ENCODE measurements at places on chromosomes 11 and 22.

- DNase-seq: no peak
These were observed 8.2 kb downstream of the PDE2A start for GRCh38 chr11:72665911-72666472.

DNA sequence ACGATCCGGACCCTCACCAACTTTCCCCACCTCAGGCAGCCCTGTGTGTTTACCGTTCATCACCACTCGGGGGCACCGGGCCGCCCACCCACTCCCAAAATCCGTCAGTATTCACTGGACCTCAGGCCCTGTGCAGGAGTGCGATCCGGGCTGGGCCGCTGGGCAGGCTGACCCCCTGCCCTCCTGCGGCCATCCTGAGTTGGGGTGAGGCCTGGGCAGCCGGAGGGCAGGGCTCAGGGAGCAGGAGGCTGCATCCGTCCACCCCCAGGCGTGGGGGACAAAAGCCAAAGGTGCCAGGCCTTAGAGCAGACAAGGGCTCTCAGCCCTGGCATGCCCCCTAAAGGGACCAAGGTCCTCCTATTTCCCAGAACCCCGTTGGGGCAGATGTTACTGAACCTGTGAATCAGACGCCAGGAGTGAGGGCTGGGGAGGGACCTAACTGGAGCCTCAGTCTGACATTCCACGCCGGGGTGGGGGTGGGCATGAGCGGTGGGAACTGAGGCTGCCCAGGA, 16.8 kb upstream of the TMEM191C start:
- DNase-seq: no peak

GRCh38 chr22:42446151-42446550, 13.9 kb upstream of the NFAM1 start:
- DNase-seq: no peak

DNA sequence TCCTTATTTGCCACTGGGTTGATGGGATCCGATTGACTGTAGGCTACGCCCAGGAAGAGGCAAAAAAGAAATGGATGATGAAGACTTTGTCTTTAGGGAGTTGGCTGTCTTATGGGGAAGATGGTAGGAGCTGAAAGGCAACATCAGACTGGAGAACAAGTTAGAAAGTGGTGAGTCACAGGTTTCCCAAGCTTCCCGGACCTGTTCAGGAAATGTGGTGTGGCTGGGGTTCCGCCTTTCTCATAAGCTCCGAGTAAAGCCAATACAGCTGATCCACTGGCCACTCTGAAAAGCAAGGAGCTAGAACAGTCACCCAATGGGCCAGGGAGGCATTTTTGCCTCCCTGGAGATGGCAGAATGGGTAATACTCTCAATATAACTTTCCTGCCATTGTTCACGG, 194.5 kb downstream of the SNX19 start:
- DNase-seq: no peak

DNA sequence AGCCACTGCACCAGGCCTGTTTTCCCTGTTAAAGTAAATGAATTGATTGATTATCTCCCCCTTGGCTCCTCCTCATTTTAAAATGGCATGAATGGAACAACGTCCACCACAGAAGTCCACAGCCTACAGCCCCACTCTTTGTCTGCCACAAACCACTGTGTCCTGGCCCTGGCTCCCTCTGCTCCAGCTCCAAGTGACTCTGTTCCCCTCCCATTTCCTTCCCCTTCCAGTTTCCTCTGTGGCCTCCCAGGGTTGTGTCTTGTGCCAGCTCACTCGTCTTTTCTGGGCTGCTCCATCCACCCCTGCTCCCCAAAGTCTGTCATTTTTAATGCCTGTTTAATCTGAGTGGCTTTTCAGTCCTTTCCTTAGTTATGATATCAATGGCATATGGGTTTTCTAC, 52.4 kb upstream of the CD5 start:
- DNase-seq: no peak

- no peak for DNase-seq
These were observed 90.6 kb downstream of the TMEM135 start for GRCh38 chr11:87128372-87128771.

DNA sequence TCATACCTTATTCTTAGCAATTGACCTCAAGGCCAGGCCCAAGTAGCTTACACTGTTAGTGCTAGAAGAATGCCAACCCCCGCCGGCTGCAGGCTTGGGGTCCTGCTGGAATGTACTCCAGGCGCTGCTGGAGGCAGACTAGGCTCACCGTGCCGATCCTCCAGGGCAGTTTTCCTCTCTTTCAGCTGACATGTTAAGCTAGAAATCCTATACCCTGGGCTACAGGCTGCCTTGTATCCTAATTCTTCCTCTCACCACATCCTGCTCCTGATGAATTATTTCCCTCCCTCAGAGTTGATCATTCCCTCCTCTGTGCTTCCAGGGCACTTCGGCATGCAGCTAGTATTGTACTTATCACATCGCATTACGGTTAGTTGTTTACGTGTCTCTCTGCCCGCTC, 3.4 kb downstream of the SPTBN2 start:
- no peak for DNase-seq

DNA sequence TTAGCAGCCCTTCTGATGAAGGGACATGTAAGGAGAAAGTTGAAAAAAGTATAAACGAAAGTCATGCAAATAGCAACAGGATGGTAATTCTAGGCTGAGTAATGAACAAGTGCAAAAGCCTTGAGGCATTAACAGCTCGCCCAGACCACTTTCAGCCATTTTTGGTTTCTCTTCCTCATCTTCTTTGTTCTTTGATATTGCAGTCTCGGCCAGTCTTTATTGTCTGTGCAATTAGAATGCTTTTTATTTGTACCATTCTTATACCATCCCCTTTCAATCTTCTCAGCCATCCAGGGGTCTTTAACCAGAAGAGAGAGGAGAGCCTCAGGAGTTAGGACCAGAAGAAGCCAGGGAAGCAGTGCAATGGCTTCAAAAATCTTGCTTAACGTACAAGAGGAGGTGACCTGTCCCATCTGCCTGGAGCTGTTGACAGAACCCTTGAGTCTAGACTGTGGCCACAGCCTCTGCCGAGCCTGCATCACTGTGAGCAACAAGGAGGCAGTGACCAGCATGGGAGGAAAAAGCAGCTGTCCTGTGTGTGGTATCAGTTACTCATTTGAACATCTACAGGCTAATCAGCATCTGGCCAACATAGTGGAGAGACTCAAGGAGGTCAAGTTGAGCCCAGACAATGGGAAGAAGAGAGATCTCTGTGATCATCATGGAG, 7.3 kb downstream of the TRIM34 start:
- DNase-seq: no peak

- no peak for DNase-seq
These were observed 20.6 kb upstream of the MUC5B start for GRCh38 chr11:1202154-1202775.

DNA sequence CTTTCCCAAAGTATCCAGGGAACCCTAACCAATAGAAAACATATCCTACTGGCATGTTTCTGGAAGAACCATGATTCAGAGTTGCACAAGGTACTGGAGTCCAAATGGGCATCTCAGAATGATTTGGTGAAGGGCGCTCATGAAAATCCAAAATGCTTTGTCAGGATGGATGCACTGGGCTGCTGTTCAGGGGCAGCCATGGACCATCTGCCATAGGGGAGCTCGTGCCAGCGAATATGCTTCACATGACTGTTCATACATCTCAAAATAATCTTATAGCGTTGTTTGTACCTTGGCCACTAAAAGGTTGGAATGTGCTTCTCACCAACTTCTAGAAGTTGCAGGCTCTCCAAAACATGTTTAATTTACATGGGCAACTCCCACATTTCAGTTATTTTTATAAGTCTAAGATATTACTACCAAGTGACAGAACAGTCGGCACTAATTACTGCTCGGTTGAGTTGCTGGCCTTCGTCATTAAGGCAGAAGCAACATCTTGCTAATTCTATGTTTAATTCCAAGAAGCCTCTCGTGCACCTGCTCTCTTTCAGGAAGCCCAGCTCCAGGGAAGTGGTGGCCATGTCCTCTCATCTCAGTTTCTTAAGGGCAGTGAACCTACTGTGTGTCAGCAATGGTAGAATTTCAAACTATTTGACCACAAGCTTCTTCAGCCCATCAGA, 1497.7 kb downstream of the TBC1D22A start:
- no peak for DNase-seq
